LHCN-M2 (cell line): ENCODE measurements at places on chromosomes 1 and 21. TPM values are rescaled to one million over a fixed set of nuclear protein-coding genes. Genes with fewer than 3 reads are reported as not detected.

- DNase-seq, result no peak
These were observed 59.0 kb downstream of the SLC35A3 start for GRCh38 chr1:100028765-100029164.

DNA sequence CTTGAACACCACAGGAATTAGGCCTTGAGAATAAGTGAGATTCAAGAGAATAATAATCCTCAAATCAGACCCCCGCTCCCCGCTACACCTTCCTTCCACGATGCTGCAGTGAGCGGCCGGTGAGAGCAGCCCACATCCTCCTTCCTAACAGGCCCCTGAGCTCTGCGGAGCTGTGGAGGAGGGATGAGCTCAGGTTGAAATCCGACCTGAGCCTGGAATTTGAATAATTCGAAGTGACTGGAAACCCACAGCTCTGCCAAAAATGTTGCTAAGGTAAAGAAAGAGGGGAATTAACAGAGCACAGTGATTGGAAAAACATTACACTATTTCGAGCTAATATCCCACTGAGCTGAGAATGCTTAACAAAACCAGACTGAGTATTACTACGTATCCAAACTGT is 90.0 kb downstream of the URB2 start:
- DNase-seq, result no peak

The TTC39A gene
- not detected in 2 replicates for total RNA-seq

GRCh38 chr1:43604192-43604591 is 45.8 kb upstream of the KDM4A start:
- no peak for DNase-seq

The ALG6 gene
- total RNA-seq, result 14.2 and 14.4 TPM in 2 replicates

GRCh38 chr1:67227196-67227595 is 60.9 kb downstream of the IL23R start:
- DNase-seq, result peak; percentile 72
